H9 (cell line): ENCODE measurements at places on chromosomes 16 and 17. TPM values are rescaled to one million over a fixed set of nuclear protein-coding genes. Genes with fewer than 3 reads are reported as not detected.

- H3K27ac ChIP-seq, result no peak overlapping the region
- no peaks in the 10 kb centered on the region for H3K4me1 ChIP-seq
- H3K36me3 ChIP-seq, result no peaks in the 10 kb centered on the region
- H3K27me3 ChIP-seq, result no peaks in the 10 kb centered on the region
- H3K4me3 ChIP-seq, result no peak overlapping the region
Measured at GRCh38 chr16:47713225-47713595, 252.1 kb downstream of the PHKB start.

DNA sequence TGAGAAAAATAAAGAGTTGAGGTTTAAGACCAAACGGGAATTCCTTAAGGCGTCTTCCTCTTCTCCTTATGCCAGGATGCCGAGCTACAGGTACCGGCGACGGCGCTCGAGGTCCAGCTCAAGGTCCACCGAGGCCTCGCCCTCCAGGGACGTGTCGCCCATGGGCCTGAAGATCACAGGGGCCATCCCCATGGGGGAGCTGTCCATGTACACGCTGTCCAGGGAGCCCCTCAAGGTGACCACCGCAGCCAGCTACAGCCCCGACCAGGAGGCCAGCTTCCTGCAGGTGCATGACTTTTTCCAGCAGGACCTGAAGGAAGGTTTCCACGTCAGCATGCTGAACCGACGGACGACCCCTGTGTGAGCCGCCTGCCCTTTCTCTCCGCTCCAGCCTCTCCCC lies 13.7 kb upstream of the CACNG1 start:
- DNase-seq, result no peak
- H3K36me3 ChIP-seq, result no peaks in the 10 kb centered on the region
- H3K27me3 ChIP-seq, result no peaks in the 10 kb centered on the region
- no peak overlapping the region for H3K27ac ChIP-seq

DNA sequence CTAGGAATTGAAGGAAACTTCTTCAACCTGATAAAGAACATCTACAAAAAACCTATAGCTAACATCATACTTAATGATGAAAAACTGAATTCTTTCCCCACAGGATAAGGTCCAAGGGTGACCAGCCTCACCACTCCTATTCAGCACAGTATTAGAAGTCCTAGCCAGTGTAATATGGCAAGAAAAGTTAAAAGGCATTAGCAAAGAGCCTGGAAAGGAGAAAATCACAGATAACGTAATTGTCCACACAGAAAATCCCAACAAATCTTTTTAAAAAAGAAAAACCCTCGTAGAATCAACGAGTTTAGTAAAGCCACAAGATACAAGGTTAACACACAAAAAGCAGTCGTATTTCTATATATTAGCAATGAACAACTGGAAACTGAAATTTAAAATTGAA lies 37.8 kb downstream of the MEAK7 start:
- H3K27me3 ChIP-seq, result no peaks in the 10 kb centered on the region
- DNase-seq, result no peak
- H3K4me1 ChIP-seq, result no peaks in the 10 kb centered on the region
- no peak overlapping the region for H3K4me3 ChIP-seq
- H3K27ac ChIP-seq, result no peak overlapping the region

DNA sequence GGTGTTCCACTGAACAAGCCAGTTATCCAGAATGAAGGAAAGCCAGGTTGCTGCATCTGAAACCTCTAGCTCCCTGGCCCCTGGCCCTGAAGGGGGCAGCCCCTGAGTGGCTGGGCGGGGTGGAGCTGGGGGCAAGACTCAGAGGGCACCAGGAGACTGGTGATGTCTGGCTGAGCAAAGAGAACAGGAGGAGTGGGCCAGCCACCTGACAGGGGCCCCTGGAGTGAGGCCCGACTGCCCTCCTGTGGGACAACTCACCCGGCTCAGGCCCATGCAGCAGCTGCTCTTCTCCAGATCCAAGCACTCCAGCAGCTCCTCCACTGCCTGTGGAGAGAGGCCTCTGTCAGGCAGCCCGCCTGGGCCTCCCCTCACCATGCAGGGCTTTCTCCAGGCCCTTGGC lies 60.4 kb downstream of the PIPOX start:
- DNase-seq, result no peak
- H3K27me3 ChIP-seq, result no peaks in the 10 kb centered on the region
- no peak overlapping the region for H3K4me3 ChIP-seq
- H3K4me1 ChIP-seq, result no peaks in the 10 kb centered on the region
- H3K27ac ChIP-seq, result no peak overlapping the region

GRCh38 chr16:80573700-80574120 lies 32.9 kb downstream of the DYNLRB2 start:
- H3K4me1 ChIP-seq, result no peaks in the 10 kb centered on the region
- no peak overlapping the region for H3K4me3 ChIP-seq
- no peak overlapping the region for H3K27ac ChIP-seq
- DNase-seq, result no peak
- no peaks in the 10 kb centered on the region for H3K36me3 ChIP-seq
- H3K27me3 ChIP-seq, result no peaks in the 10 kb centered on the region

Gene NPIPA3
- 1.1 and 1.3 TPM in 2 replicates for total RNA-seq

- no peaks in the 10 kb centered on the region for H3K4me1 ChIP-seq
- no peaks in the 10 kb centered on the region for H3K27me3 ChIP-seq
- peaks cover 3% of the 10 kb centered on the region; the same call in 1 of the 2 replicates for H3K36me3 ChIP-seq
- DNase-seq, result no peak
Measured at GRCh38 chr16:4494746-4495490, 18.7 kb downstream of the HMOX2 start.

Gene PRAC1
- total RNA-seq, result not detected in 2 replicates

GRCh38 chr16:58046936-58047335 lies 21.4 kb downstream of the MMP15 start:
- no peaks in the 10 kb centered on the region for H3K27me3 ChIP-seq
- no peak overlapping the region for H3K4me3 ChIP-seq
- no peaks in the 10 kb centered on the region; the same call in 1 of the 2 replicates for H3K4me1 ChIP-seq

- H3K36me3 ChIP-seq, result no peaks in the 10 kb centered on the region; the same call in 2 of the 3 replicates
- H3K4me3 ChIP-seq, result no peak overlapping the region
- H3K27me3 ChIP-seq, result peaks cover 5% of the 10 kb centered on the region; the same call in 1 of the 2 replicates
- no peak overlapping the region for H3K27ac ChIP-seq
- peaks cover 17% of the 10 kb centered on the region; the same call in 1 of the 2 replicates for H3K4me1 ChIP-seq
Measured at GRCh38 chr17:40104594-40105486, 4.5 kb upstream of the NR1D1 start.

GRCh38 chr16:26005336-26005735 lies 313.6 kb downstream of the HS3ST4 start:
- H3K4me1 ChIP-seq, result no peaks in the 10 kb centered on the region
- H3K27ac ChIP-seq, result no peak overlapping the region
- no peaks in the 10 kb centered on the region for H3K36me3 ChIP-seq
- no peak overlapping the region for H3K4me3 ChIP-seq
- DNase-seq, result no peak

- H3K27me3 ChIP-seq, result no peaks in the 10 kb centered on the region
- H3K36me3 ChIP-seq, result no peaks in the 10 kb centered on the region; the same call in 2 of the 3 replicates
- no peak overlapping the region for H3K27ac ChIP-seq
- H3K4me1 ChIP-seq, result no peaks in the 10 kb centered on the region
- H3K4me3 ChIP-seq, result no peak overlapping the region
- DNase-seq, result no peak
Measured at GRCh38 chr16:68470461-68471150, 22.3 kb upstream of the SMPD3 start.

- no peaks in the 10 kb centered on the region for H3K4me1 ChIP-seq
- no peak overlapping the region for H3K4me3 ChIP-seq
- H3K27ac ChIP-seq, result no peak overlapping the region
- H3K36me3 ChIP-seq, result no peaks in the 10 kb centered on the region
- H3K27me3 ChIP-seq, result no peaks in the 10 kb centered on the region
Measured at GRCh38 chr17:74394977-74395376, 27.7 kb downstream of the GPR142 start.

Gene BAIAP3
- total RNA-seq, result 5.9 and 6.8 TPM in 2 replicates

- no peak for DNase-seq
- no peak overlapping the region for H3K27ac ChIP-seq
- H3K4me1 ChIP-seq, result no peaks in the 10 kb centered on the region; the same call in 1 of the 2 replicates
- no peaks in the 10 kb centered on the region for H3K36me3 ChIP-seq
- no peak overlapping the region for H3K4me3 ChIP-seq
Measured at GRCh38 chr16:12758031-12758669, 45.5 kb downstream of the CPPED1 start.

- no peaks in the 10 kb centered on the region for H3K27me3 ChIP-seq
- H3K4me1 ChIP-seq, result no peaks in the 10 kb centered on the region; the same call in 1 of the 2 replicates
- peaks cover 29% of the 10 kb centered on the region for H3K36me3 ChIP-seq
Measured at GRCh38 chr17:16273499-16273898, 56.5 kb downstream of the PIGL start.

DNA sequence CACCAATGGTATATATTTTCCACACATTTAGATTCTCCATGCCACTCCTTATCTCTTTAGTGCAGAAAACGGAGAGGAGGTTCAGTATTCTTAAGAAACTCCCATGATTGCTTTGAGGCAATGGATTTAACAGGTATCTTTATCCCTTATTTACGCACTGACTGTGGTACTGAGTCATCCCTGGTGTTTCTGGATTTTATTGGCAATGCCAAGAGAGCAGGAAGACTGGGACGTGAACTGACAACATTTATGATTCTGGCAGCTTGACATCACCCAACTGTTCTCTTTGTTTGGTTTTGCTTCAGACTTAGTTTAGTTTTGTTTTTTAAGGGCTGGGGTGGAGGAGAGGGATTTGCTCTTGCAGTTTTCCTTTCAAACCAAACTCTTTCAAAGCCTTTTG lies 131.4 kb downstream of the WWOX start:
- H3K27me3 ChIP-seq, result no peaks in the 10 kb centered on the region
- H3K36me3 ChIP-seq, result no peaks in the 10 kb centered on the region
- no peak overlapping the region for H3K27ac ChIP-seq
- no peak for DNase-seq

Gene KRTAP1-1
- not detected in 2 replicates for total RNA-seq
